Panc1 (cell line): ENCODE measurements at places on chromosomes 16 and 17.

GRCh38 chr16:30065943-30066760, 592 bp downstream of the ALDOA start:
- no peak for DNase-seq

DNA sequence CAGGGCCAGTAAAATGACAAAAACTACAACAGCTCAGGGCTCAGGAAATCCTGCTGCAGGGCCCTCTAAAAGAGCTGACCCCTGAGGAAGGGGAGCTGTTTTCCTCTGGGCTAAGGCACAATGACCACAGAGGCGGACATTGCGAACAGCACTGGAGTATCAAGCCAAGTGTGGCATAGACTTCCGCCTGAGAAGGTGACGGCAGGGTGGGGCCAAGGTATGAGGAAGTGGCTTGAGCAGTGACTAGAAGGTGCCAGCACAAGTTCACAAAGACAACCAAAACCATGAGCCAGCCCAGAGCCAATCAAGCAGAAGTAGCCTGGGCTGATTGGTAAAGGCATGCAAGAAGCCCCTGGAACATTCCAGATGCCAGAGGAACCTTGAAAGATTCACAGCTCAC, 13.9 kb downstream of the ERN2 start:
- no peak for DNase-seq

DNA sequence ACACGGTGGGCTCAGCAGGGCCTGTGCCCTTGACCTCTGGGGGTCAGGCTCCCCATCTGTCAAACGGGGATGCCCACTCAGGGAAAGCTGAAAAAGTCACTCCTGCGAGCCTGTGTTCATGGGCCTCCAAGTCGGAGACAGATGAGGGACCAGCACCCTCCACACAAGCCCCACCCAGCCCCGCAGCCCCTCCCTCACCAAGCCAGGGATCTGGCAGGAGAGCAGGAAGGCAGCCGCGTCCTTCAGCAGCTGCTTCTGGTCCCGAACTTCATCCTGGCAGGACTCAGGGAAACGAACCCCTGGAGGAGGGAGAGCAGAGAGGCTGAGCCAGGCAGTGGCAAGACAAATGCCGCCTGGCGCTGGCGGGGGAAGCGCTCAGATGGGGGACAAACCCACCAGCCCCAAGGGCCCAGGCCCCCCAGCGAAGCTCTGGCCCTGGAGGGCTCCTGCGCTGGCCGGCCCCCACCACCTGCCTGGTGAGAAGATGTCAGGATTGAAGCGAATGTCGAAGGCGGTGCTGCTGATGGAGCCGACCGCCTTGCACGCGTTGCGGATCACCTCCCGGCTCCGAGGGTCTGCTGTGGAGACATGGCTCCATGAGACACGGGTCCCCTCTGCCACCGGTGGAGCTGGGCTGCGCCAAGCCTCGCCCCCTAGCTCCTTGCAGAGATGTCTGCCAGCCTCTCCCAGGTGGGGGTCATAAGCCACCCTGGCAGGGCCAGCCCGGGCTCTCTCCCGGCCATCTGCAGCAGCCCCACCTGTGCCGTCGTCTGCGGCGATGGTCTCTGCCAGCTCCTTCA, 15.4 kb downstream of the CLUH start:
- no peak for DNase-seq

DNA sequence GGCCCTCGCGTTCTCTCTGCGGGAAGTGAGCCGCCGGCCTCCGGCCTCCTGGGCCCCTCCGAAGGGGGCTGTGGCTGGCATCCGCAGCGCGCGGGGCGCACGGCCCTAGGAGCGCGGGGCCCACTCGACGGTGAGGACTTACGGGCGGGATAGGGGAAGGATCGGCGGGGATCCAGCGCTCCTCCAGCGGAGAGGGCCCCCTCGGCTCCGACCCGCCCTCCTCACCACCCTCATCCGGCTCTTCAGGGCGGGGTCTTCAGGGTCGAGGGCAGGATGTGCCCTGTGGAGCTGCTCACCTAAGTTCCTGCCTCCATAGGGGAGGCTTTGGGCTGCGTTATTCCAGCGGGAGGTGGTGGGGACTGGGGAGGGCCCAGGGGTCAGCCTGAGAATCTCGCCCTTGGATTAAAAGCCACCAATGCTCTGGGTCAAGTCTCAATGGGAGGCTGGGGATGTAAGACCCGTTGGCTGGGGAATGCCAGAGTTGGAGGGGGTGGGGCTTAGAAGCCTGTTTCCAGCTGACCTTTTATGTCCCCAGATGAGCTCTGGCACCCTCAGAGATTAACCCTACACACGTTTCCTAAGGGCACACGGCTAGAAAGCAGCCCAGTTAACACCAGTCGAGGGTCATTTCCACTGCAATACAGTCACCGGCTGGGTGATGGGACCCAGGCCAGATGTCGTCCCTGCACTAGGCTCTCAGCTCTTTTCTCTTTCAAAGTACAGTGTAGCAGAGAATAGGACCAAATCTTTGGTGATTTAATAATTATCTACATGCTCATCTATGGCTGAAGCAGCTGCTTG, 13.4 kb downstream of the TBX2 start:
- no peak for DNase-seq

GRCh38 chr17:77919276-77919675, 39.2 kb upstream of the TNRC6C start:
- DNase-seq: no peak

GRCh38 chr17:21482189-21482865, 106.2 kb downstream of the KCNJ12 start:
- DNase-seq: no peak
